ENCODE measurements at places on chromosomes 4 and X. TPM values are rescaled to one million over a fixed set of nuclear protein-coding genes. Genes with fewer than 3 reads are reported as not detected.

PPEF2 gene
- total RNA-seq: under 0.01 TPM

SGMS2 gene
- 31.8 TPM for total RNA-seq

EXOC1 gene
- 32.7 TPM for total RNA-seq

PAGE1 gene
- total RNA-seq: not detected

RASL11B gene
- not detected for total RNA-seq

BST1 gene
- 44.7 TPM for total RNA-seq

DACH2 gene
- total RNA-seq: not detected

LANCL3 gene
- under 0.01 TPM for total RNA-seq

SCARB2 gene
- 165 TPM for total RNA-seq

MAGIX gene
- 0.60 TPM for total RNA-seq

GDI1 gene
- 24.8 TPM for total RNA-seq

RHOXF1 gene
- not detected for total RNA-seq

GNRHR gene
- not detected for total RNA-seq

MBNL3 gene
- 0.22 TPM for total RNA-seq

- DNase-seq: no peak
Observed at GRCh38 chr4:105965183-105965800, 70.0 kb downstream of the NPNT start.

DNA sequence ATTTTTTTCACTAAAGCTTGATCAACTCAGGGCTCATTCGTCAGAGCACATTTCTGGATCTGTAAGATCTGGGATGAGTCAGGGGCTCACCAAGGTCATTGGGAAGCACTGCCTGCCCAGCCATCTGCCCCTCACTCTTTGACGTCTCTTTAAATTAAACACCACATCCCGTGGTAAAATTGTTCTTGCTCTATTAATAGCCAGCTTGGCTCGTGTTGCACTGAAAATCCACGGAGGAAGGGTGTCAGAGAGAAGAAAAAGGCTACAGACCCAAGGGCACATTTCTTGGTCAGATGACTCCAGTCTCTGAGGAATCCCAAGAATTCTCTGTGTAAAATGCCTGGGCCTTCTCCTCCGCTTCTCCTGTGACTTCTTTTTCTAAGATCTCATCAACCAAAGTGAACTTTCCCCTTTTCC, 45.7 kb upstream of the GATB start:
- DNase-seq: no peak

- peak; percentile 81 for DNase-seq
Observed at GRCh38 chr4:71259911-71260331, 78.9 kb upstream of the SLC4A4 start.

DNA sequence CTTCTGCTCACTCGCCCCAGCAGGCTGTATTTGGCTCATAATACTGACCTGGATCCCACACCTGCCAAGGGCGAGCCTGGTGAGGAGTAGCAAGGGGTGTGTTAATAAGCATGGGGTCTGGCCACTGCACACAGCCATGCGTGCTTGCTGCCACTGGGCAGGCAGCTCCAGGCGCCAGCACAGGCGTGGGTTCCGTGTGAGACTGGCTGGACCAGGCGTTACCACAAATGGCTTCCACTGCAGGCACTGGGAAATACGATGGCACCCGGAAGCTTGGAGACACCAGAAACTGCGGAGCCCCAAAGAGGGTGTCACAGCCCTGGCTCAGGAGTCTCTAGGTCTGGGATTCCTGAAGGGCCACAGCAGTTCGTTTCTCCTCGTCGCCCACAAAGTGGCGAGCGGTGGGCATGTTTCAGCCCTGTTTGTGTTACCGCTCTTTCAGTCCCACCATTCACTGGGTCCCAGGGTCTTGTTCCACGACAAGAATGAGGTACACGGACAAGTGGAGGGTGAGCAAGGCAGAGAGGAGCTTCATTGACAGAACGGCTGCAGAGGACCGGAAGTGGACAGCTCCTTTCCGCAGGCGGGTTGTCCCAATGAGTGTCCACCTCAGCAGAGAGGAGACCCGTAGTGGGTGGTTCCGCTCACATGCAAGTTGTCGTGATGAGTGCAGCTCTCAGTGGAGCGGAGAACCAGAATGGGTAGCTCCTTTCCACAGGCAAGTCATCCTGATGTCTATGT, 428.9 kb downstream of the EPHA5 start:
- DNase-seq: no peak

- no peak for DNase-seq
Observed at GRCh38 chr4:123298801-123299200, 97.8 kb upstream of the SPRY1 start.

DNA sequence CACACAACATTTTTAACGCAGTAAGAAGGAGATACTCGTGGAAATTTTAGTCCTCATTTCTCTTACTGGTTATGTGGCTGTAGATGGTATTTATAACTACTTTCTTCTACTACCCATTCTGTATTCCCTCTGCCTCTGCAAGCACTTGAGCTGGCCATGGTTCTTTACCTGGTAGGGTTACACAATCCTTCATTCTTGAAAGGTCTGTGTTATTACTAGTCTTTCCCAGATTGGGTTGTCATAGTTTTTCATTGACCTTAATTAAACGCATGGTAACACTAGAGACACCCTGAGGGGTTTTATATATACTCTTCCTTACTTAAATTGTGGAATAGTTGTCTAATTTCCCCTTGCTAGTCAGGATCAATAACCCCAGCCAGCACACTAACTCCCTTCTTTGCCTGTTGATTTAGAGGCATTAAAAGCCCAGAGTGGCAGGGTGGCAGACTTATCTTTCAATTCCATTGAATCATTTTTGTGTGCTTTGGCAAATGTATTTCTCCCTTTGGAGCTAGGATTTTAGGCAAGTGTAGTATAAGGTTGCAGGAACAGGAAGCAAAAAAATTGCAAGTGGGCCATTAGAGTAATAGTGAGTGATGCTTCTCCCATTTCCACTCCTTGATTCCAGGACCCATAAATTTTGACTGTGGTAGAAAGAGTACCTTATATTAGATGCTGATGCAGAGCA, 113.6 kb upstream of the EMCN start:
- DNase-seq: no peak

GRCh38 chr4:162016219-162016618, 147.6 kb downstream of the FSTL5 start:
- no peak for DNase-seq

DNA sequence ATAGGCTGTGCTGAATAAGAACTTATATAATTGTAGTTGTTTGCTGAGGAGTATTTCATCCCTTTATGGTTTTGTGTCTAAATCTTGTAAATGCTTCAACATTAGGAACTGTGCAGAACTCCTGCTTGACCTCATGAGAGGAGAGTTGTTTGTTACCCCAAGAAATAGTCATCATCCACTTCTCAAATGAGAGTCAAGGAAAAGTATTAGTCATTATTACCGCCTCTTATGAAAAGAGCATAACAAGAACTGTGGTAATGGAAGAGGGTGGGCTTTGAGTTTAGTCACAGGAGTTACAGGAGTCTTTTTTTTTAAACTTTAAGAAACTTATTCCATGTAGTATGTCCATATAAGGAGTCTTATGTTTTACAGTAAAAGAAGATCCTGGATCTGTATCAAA, 132.9 kb downstream of the RAP1GDS1 start:
- no peak for DNase-seq

- DNase-seq: no peak
Observed at GRCh38 chrX:154649503-154650220, 3.7 kb downstream of the CTAG2 start.

- DNase-seq: peak; percentile 89
Observed at GRCh38 chr4:22416403-22416802, 99.5 kb downstream of the ADGRA3 start.

GRCh38 chr4:77151241-77151640, 5.8 kb upstream of the CCNG2 start:
- DNase-seq: no peak

DNA sequence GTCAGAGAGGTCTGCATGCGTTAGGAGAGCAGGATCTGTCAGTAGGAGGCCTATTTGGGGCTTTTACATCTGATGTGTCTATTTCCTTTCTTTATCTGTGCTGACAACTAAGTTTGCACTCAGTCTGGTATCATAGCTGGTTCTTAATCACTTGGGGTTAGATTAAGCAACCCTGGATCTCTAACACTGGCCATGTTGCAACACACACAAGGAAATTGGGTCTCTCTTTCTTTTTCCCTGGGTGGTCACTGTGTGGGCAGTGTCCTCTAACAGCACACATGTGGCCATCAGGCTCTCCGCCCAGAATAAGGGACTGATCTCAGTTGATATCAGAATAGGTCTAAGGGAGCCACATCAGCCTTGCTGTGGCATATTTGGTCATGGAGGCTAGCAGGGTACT, 38.9 kb downstream of the IGFBP7 start:
- DNase-seq: no peak

DNA sequence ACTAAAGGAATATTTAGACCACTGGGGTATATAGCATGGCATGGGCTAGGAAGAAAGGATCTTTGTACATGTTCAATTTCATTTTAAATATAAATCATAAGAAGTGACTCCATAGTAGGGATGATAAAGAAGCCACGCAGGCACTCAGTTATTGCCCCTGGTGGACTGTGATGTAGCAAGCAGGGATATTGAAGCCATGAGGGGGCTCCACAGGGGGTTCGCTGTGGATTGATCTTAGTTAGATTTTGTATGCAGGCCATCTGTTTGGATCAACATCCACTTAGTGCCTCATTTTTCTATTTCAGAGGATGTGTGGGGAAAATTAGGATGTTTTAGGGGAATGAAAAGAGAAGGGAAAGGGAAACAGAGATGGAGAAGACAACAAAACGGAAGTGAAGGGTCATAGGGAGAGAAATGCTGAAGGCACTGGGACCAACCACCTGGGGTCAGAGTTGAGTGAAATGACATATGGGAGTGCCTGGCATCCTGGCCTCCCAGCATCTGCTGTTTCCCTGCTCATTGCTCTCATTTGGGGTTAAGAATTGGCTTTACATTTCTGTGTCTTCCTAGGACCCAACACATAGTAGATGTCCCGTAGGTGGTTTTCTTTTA, 11.2 kb upstream of the FREM3 start:
- DNase-seq: no peak

GRCh38 chrX:10773318-10773717, 152.9 kb upstream of the MID1 start:
- DNase-seq: no peak

DNA sequence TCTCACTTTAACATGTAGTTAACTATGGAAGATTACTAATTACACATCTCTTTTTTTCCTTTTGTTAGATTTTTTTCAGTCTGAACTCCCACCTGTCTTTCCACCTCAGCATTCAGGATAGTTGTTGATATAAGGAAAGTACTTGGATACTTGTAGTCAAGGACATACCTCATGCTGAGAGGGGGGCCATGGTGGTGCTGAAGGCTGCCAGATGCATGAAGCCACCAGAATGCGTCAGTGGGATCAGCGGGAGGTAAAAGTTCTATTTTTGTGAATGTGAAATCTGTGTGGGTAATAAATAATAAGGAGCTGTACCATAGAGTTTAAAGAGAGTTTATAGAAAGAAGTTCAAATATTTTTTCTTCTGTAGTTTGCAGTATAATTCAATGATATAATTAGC, 13.1 kb upstream of the NDST4 start:
- no peak for DNase-seq

DNA sequence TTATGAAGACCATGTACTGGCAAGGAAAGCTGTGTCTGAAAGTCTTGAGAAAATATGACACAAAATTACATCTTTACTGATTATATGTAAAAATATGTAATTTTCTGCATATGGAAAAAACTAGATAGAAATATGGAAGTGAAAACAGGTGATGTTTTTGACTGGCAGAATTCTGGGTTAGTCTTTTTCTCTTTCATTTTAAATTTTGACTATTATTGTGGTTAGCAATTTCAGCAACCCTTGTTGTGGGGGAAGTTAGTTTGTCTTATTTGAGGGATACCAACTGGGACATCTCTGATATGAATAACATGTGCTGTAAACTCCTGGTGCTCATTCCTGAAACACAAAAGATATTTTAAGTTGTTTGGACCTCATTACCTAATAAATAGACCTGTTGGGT, 49.9 kb upstream of the CPEB2 start:
- DNase-seq: no peak

DNA sequence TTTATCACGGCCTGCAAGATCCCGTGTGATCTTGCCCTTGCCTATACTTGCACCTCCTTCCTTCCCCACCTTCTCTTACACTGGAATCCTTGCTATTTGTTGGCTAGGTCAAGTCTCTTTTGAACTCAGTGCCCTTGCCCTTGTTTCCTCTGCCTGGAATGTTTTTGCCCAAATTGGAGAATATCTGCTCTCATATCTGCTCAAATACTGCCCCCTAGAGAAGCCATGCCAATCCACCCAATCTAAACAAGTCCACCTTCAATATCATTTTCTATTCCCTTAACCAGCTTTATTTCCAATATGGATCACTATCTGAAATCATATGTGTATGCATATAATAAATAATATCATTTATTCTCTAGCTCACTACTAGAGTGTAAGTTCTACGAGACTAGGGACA, 1044.2 kb upstream of the FTHL17 start:
- DNase-seq: no peak

DNA sequence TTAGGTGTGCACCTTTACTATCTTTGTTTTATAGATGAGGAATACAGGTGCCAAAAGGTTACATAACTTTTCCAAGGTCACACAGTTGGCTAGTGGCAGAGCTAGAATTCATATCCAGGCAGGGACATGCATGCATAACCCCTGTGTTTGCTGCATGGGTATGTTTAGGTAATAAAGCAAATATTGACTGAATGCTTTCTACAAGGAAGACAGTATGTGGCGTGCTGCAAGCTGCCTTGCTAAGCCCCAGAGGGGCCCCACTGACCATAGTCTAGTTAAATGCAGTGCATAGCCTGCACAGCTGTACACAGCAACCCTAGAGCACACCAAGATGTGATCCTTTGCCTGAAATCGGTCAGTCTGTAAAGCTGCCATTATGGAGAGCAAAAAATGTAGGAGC, 320.5 kb upstream of the IGFBP7 start:
- no peak for DNase-seq

- DNase-seq: no peak
Observed at GRCh38 chr4:93540562-93540961, 288.0 kb upstream of the ATOH1 start.

- no peak for DNase-seq
Observed at GRCh38 chr4:53902786-53903185, 161.6 kb downstream of the CHIC2 start.

- DNase-seq: no peak
Observed at GRCh38 chr4:84145176-84145575, 353.9 kb downstream of the NKX6-1 start.

All from lung microvascular endothelial cell (primary cell).